ENCODE measurements at places on chromosomes 13 and 19. TPM values are rescaled to one million over a fixed set of nuclear protein-coding genes. Genes with fewer than 3 reads are reported as not detected.

The ADAT3 gene
- 2.5 TPM for total RNA-seq

The ZSCAN5C gene
- not detected for total RNA-seq

The CYP2F1 gene
- total RNA-seq, result not detected

The OR7A5 gene
- 1.3 TPM for total RNA-seq

The IL4I1 gene
- 0.23 TPM for total RNA-seq

The TPP2 gene
- total RNA-seq, result 77.1 TPM

The C19orf67 gene
- total RNA-seq, result 0.41 TPM

The GFY gene
- 1.1 TPM for total RNA-seq

The ZNF560 gene
- 0.39 TPM for total RNA-seq

- ATAC-seq, result no peak
Measured at GRCh38 chr13:106919133-106919532, 351.2 kb upstream of the ARGLU1 start.

DNA sequence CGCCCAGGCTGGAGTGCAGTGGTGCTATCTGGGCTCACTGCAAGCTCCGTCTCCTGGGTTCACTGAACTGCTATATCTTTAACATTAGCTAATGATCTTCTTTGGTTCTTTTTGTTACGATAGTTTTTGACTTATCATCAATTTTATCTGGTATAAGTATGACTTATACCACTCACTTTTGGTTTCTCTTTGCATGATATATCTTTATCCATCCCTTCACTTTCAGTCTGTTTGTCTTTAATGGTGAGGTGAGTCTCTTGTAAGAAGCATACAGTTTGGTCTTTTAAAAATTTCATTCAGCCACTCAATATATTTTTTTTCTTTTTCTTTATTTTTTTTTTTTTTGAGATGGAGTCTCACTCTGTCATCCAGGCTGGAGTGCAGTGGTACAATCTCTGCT, 58.4 kb downstream of the ADGRE1 start:
- no peak for ATAC-seq

DNA sequence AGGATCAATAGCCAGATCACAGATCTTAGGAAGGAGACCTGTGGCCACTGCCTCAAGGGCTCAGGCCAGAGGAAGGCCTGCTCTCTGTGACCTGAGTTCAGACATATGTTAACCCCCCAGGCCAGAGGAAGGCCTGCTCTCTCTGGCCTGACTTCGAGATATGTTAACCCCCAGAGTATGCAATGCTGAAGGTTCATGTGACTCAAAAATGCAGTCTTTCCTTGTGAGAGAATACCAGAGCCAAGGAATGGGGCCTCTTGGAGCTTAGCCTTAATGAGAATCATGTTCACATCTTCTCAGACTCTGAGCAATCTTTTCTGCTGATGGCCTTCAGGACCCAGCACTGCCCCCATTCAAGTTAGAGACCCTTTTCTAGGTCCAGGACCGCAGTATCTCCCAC, 36.7 kb downstream of the MBNL2 start:
- ATAC-seq, result no peak

DNA sequence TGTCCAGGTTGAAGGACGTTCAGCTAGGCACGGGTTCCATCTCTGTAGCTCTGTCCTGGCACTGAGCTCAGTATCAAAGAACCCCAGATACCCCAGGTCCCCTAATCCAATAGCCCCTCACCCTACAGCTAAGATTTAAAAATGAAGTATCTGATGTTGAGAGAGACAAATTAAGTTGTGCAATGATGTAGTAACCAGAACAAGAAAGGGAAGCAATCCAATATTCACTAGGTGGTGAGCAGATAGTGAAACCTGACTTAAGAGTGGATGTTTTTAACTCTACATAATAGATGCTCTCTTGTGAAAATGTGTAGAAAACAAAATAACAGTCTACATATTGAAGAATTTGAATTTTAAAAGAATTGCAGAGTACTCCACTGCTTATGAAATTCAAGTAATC, 1.8 kb downstream of the ACOD1 start:
- ATAC-seq, result no peak

GRCh38 chr13:51006067-51006845, 96.7 kb downstream of the RNASEH2B start:
- ATAC-seq, result no peak

DNA sequence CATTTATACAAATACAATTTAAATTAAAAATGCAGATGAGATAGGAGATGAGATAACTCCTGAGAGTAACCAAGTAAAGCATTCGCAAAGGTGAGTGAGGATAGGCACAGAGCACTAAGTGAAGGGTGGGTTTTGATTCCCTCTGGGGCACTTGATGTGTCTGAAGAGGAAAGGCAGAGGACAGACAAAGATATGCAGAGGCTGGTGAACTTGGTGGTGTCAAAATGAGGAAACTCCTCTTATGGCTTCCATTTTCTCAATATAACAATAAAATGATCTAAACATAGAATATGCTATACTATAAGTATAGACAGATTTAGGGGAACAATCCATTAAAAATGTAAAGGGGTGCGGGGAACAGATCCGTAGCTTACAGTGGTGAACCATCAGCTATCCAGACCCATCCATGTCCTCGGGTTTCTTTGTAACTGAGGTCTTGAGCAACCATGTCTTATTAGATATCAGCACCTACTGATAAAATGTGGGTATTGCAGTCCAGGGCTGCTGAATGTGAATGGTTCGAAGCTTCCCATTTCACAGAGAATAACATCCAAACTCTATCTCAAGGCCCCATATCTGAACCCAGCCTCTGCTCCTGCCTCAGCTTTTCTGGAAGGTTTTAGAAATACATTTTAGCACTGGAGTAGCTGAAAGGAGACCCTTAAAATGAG, 73.9 kb upstream of the SLC10A2 start:
- no peak for ATAC-seq

- ATAC-seq, result peak; percentile 22
Measured at GRCh38 chr13:34044660-34045080, 226.7 kb downstream of the RFC3 start.

DNA sequence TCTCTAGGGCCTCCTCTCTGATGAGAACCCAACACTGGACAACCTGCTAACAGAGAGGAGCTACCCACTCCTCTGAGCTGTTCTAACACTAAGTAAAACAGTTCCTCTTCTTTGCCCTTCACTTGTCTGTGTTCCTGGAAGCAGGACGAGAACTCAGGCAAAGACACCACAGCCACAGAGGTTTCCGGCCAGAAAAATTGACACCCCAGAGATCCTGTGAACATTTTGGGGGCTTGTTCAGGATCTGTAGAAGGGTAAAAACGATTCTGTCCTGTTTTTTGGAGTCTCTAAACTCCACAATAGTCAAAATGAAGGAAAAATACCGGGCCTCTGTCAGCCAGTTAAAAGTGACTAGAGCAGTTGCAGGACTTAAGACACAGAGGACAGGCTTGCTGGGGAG, 165.9 kb downstream of the B3GLCT start:
- no peak for ATAC-seq

DNA sequence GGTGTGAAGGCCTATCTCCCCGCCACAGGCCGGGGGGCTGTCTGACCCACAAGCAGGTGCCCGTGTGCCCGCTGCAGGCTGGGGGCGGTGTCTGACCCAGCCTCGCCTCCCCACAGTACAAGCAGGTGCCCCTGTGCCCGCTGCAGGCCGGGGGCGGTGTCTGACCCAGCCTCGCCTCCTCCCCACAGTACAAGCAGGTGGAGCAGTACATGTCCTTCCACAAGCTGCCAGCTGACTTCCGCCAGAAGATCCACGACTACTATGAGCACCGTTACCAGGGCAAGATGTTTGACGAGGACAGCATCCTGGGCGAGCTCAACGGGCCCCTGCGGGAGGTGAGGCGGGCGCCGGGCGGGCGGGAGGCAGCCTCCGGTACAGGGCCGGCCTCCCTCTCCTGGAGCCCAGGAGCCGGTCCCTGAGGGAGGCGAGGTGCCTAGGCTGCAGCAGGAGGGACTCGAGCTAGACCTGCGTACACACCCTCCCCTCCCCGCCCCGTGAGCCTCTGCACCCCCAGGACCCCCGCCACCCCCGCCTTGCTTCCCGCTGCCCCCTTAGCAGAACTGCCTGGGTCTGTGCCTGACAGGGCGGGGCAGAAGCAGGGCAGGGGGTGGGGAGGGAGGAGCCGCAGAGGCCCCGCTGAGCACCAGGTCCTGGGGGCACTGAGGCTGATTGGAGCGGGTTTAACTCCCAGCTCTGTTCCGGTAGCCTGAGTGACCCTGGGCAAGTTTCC, 20.6 kb downstream of the HCN2 start:
- ATAC-seq, result no peak

DNA sequence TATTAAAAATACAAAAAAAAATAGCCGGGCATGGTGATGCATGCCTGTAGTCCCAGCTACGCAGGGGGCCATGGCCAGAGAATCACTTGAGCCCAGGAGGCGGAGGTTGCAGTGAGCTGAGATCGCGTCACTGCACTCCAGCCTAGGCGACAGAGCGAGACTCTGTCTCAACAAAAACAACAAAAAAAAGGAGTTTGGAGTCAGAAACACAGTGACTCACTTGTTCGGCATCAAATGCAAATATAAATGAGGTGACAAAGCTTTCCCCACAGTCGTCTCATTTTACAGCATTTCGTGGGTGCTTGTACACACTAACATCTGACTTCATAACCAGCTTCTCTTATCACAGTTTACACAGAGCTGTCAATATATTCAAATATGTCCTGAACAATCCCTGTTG, 11.0 kb downstream of the ZNF665 start:
- no peak for ATAC-seq

DNA sequence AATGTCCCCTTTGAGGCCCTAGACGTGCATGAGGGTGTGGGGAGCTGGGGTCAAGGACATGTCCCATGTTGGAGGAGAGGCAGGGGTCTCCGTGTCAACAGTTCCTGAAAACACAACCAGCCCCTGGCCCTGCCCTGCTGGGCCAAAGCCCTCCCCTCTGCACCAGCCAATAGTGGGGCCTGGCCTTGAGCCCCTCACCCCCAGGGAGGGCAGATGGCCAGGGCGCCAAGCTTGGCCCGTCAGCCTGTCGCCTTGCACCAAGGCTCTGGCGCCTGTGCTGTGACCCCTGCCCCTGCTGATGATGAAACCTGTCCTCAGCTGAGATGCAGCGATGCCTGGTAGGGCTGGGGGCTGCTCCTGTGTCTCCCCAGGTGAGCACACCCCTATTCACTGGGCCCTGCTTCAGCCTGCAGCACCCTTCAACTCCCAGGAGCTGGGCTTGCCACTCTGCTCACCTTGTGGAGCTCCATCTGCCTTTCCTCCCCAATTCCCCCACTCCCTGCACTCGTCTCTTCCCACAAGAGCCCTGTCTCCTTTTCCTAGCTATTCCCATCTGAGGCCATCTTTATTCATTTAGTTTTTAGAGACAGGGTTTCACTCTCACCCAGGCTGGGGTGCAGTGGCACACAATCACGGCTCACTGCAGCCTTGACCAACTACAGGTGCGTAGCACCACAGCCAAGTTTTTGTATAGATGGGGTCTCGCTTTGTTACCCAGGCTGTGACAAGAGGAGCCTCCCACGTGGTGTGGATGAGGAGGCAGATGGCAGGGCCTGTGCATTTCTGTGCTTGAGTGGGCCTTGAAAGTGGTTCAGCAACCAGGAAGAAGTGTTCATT, 2.1 kb upstream of the HAMP start:
- ATAC-seq, result peak; percentile 41

- peak; percentile 43 for ATAC-seq
Measured at GRCh38 chr13:94416454-94417080, 62.9 kb downstream of the DCT start.

Measured in motor neuron (in vitro differentiated cells).